GM23338 (cell line): ENCODE measurements at places on chromosomes 7 and 10.

GRCh38 chr10:127976701-127977356, 69.9 kb downstream of the PTPRE start:
- no peak for DNase-seq

GRCh38 chr7:4738711-4739527, 36.5 kb upstream of the AP5Z1 start:
- peak; percentile 59 for DNase-seq

DNA sequence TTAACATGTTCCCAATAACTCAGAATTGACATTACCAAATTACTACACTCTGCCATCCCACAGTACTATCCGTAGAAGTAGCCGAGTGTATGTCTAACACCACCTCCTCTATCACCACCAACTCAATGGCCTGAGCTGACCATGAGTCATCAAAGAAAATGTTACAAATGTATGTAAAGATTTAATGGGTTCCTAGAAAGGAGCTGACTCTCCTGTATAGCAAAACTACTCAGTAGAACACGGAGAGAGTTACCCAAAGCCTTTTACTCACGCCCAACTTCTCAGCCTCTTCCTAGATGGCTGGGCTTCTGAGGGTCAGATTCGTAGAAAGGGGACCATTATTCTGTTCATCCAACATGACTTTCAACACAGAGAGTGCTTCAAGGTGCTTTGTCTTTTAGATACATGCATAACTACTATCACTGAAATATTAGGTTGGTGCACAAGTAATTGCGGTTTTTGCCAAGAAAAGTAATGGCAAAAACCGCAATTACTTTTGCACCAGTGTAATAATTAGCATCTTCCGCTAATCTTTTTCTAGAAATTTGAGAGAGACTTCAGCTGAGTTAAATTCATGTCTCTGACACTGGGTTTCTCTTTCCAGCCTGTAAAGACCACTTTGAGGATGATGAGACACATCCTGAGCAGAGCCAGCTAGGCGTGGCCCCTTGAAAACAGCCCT, 24.0 kb upstream of the NANOS1 start:
- DNase-seq: no peak

GRCh38 chr10:30759423-30759822, 129.9 kb upstream of the LYZL2 start:
- DNase-seq: no peak

GRCh38 chr10:43257347-43258210, 9.3 kb downstream of the RASGEF1A start:
- DNase-seq: no peak

DNA sequence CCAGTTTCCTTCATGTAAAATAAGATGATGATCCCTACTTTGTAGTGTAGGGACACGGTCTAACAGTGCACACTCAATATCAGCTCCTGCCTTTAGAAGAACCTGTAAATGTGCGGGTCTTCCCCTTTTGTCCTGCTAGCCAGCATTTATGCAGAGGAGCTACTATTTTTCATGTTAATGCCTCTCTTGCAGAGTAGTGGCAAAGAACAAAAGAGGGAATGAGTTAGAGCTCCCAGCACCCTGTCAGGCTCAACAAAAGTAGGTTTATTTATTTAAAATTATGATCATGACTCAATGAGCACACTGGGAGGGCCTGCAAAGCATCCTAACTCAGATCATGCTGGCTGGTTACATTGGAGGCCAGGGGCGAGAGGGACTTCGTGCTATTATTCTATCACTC, 414.5 kb upstream of the COBL start:
- peak; percentile 73 for DNase-seq

- DNase-seq: peak; percentile 18
Measured at GRCh38 chr7:121126801-121127534, 138.5 kb downstream of the CPED1 start.

- DNase-seq: no peak
Measured at GRCh38 chr10:103154521-103155299, 38.4 kb downstream of the NT5C2 start.

DNA sequence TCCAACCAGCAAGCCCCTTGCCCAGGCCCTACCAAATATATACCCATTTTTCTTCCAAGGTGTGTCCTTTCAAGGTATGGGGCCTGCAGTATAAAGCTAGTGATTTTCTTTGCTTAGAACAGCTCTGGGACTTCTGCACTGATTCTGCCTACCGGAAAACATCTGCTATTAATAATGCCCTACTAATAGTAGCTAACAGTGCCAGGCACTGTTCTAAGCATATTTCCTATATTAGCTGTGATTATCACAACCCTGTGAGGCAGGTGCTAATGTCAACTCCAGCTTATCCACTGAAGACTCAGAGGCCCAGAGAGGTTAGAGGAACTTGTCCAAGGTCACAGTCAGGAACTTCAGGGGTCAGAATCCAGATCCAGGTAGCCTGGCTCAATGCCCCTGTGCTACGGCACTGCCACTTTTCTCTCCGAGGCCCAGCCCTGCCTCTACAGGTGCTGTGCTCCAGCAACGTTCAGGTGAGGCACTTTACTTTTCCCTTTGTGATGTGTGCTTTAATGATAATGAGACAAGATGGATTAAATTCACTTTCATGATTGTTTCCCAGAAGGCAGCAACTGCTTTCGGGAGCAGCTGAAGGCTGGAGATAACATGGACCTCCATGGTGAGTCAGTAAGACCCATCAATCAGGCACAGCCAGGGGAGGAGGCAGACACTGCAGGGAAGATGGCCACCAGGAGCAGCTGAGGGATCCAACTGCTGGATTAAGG, 26.7 kb downstream of the TAS2R41 start:
- no peak for DNase-seq

- no peak for DNase-seq
Measured at GRCh38 chr10:13003759-13004158, 2.2 kb upstream of the CCDC3 start.
